Dermis blood vessel endothelial cell (primary cell): ENCODE measurements at places on chromosomes 5 and 9. TPM values are rescaled to one million over a fixed set of nuclear protein-coding genes. Genes with fewer than 3 reads are reported as not detected.

- no peak for DNase-seq
These were observed 557.9 kb downstream of the CAAP1 start for GRCh38 chr9:26334706-26335105.

The ANKRD34B gene
- total RNA-seq: not detected in 2 replicates

The SLC46A2 gene
- total RNA-seq: not detected in 2 replicates

DNA sequence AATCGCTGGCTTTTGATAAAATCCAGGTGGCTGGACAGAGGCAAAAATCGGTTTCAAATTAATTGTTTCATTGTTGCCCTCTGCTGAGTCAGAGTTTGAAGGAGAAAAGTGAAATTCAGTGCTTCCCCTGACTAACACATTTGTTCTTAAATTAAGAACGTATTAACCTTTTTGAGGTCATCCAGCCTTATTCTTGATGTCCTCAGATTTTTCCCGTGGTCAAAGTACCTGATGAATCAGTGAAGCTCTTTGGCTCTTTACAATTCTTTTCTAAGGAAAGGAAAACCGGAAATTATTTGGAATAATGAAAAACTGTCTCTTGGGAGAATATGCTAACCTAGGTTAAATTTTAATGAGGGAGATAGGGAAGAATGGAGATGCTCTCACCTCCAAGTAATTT, 21.6 kb downstream of the OSMR start:
- peak; percentile 57 for DNase-seq

The LRRC14B gene
- total RNA-seq: not detected in 2 replicates

GRCh38 chr9:100167176-100167575, 68.1 kb downstream of the INVS start:
- no peak for DNase-seq

DNA sequence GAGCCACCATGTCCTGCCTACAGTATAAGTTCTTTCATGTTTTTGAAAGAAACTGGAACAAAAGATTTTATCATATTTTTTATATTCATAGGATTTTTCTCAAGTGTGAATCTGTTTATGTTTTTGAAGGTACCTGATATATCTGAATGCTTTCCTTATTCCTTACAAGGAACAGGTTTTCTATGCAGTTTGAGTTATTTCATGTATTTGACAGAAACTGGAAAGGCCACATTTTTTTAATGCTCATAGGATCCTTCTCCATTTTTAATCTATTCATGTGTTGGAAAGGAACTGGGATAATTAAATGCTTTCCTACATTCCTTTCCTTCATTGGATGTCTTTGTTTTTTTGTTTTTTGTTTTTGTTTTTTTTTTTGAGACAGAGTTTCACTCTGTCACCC, 15.7 kb upstream of the FBXW2 start:
- no peak for DNase-seq
